ENCODE measurements at places on chromosomes 1 and 21.

DNA sequence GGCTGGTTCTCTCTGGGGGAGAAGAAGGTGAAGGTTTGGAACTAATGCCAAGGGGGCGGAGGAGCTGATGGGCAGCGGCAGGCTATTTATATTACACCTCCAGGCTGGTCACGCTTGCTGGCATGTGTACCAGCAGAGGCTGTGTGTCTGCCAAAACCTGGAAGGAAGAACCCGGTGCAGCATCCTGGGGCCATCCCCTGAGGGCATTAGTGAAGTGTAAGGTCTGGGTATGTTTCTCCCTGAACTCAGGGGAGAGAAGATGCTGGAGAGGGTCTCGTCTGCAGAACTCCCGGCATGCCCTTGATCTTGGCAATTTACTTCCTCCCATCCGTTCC is 5.3 kb downstream of the DISP3 start:
- no peak for DNase-seq
- H3K4me1 ChIP-seq = peaks cover 6% of the 10 kb centered on the region
- peaks cover 52% of the 10 kb centered on the region for H3K27me3 ChIP-seq

DNA sequence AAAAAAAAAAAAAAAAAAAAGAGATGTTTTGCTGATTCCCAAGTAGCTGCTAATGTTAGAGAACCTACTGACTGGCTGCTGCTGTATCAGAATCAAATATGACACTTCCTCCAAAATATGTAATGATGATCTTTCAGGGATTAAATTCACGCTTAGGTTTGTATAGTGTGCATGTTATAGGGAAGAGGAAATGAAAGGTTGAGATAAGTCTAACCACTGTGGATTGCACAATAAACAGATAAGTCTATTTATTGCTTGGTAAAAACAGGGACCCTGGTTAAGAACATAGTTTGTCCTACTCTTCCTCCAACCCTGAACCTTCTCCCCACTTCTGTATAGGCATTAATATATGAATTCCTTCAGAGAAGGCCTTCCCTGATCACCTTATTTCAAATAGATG is 13.2 kb downstream of the RC3H1 start:
- no peaks in the 10 kb centered on the region for H3K27me3 ChIP-seq
- no peak overlapping the region for H3K4me3 ChIP-seq
- DNase-seq = no peak
- H3K27ac ChIP-seq = no peak overlapping the region

DNA sequence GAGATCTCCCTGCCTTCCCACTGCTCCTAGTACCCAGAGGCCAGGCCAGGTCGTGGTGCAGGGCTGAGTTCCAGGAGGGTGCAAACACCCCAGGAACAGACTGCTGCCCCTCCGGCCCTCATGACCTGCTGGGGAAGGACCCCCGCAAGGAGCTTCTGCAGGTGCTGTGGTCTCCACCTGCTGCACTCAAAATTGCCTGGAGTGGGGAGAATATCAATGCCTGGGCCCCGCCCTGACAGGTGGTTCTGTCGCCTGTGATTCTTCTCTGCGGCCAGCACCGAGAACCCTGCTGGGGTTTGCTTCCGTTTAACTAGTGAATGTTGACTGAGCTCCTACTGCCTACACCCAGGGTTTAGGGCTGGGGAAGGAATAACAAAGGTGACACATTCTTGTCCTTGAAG is 2.1 kb upstream of the TFF3 start:
- H3K36me3 ChIP-seq = no peaks in the 10 kb centered on the region
- H3K27ac ChIP-seq = no peak overlapping the region
- peaks cover 5% of the 10 kb centered on the region for H3K4me1 ChIP-seq
- no peak for DNase-seq
- no peaks in the 10 kb centered on the region for H3K27me3 ChIP-seq

DNA sequence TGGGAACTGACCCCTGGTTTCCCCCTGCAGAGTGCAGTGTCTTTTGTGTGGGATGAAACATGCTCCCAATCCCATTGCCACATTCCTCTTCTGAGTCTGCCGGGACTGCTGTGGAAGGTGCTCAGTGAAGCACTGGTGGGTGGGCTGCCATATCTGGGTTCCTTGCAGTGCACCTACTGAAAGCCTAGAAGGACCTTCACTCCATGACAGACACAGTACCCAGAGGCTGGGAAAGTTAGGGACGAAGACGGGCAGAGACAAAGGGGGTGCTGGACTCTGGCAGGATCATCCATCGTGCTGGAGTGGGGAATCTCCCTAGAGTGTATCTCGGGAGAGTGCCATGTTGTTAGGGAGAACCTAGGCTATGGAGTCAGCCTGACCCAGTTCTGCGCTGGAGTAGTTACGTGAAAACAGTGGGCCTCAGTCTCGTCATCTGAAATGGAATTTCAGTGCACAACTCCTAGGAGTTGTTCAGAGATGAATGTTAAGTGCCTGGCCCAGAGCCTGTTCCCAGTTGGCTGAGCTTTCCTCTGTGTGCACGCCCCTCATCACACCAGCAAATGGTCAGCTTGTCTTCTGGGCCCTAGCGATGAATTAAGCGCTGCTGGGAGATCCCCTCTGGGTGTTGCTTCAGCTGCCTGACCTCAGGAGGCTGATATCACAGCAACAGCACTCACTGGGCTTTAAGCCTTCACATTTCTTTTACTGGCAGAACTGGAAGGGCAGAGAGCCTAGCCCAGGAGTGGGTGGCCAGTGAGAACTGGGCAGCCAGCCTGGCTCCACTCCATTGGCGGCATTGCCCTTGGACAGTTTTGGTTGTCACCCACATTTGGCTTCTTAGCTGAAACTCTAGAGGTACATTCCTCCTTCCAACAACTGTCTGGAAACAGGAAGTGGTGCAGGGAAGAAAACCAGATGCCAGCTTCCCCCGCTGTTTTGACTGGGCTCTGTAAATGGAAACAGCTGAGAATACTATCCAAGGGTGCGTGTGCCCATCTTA is 479.8 kb upstream of the VAMP3 start:
- H3K36me3 ChIP-seq = no peaks in the 10 kb centered on the region
- no peak overlapping the region for H3K4me3 ChIP-seq
- no peaks in the 10 kb centered on the region for H3K4me1 ChIP-seq
- H3K27ac ChIP-seq = no peak overlapping the region
- no peak for DNase-seq

GRCh38 chr1:204080163-204080903 is 7.4 kb downstream of the SOX13 start:
- peaks cover 40% of the 10 kb centered on the region for H3K27me3 ChIP-seq
- DNase-seq = no peak
- no peak overlapping the region for H3K4me3 ChIP-seq
- H3K36me3 ChIP-seq = no peaks in the 10 kb centered on the region
- H3K4me1 ChIP-seq = peaks cover under 1% of the 10 kb centered on the region

DNA sequence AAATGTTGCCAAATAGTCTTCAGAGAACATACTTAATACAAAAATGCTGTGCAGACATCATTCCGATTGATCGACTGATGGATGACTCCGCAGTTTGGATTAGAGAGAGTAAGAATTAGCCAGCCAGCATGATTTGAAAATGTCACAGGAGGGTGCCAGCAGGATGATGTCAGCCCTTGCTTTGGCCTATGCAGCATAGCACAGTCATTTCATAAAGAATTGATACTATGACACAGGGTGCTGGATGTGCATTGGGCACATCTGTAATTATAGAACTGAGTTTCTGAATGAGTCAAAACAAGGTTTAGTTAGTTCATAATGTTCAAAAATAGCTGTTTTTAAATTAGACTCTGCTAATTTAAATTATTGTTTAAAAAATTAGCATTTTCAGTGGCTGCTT is 21.6 kb upstream of the TRAF5 start:
- peaks cover 23% of the 10 kb centered on the region for H3K36me3 ChIP-seq
- peak overlapping the region; percentile 57 for H3K27ac ChIP-seq
- no peak overlapping the region for H3K4me3 ChIP-seq
- H3K4me1 ChIP-seq = peaks cover 27% of the 10 kb centered on the region

GRCh38 chr1:181989261-181989920 is 72.1 kb downstream of the ZNF648 start:
- H3K36me3 ChIP-seq = no peaks in the 10 kb centered on the region
- peaks cover 17% of the 10 kb centered on the region for H3K27me3 ChIP-seq
- H3K4me1 ChIP-seq = no peaks in the 10 kb centered on the region
- DNase-seq = no peak

GRCh38 chr1:32406629-32407111 is 12.4 kb upstream of the BSDC1 start:
- no peak overlapping the region for H3K27ac ChIP-seq
- H3K4me3 ChIP-seq = no peak overlapping the region
- DNase-seq = no peak
- H3K4me1 ChIP-seq = no peaks in the 10 kb centered on the region
- H3K27me3 ChIP-seq = no peaks in the 10 kb centered on the region
- H3K36me3 ChIP-seq = no peaks in the 10 kb centered on the region

DNA sequence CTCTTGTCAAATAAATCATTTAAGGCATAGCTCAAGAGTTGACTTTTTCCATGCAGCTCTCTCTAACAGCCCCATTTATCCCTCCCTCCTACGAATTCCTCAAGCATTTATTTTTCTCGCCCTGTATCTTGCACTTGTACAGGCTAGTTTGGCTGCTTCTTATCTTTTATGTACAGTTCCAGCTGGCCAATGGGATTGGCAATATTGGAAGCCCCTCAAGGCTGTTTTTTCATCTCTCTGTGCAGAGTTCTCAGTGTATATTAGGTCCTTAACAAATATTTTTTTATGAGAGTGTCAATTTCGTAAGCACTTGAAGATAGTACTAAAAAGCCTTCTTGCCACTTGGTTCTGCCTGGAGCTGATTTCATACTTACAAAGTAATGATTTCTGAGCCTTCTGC is 356.0 kb downstream of the ST6GALNAC3 start:
- H3K4me3 ChIP-seq = no peak overlapping the region
- no peaks in the 10 kb centered on the region for H3K36me3 ChIP-seq
- H3K27ac ChIP-seq = no peak overlapping the region
- peaks cover 3% of the 10 kb centered on the region for H3K4me1 ChIP-seq

- no peak overlapping the region for H3K27ac ChIP-seq
- DNase-seq = no peak
- no peak overlapping the region for H3K4me3 ChIP-seq
- peaks cover 6% of the 10 kb centered on the region for H3K4me1 ChIP-seq
- no peaks in the 10 kb centered on the region for H3K27me3 ChIP-seq
Measured at GRCh38 chr1:167922611-167923074, 8.7 kb upstream of the ADCY10 start.

GRCh38 chr21:25646474-25646873 is 7.4 kb downstream of the JAM2 start:
- no peak overlapping the region for H3K27ac ChIP-seq
- no peaks in the 10 kb centered on the region for H3K36me3 ChIP-seq
- DNase-seq = no peak
- no peaks in the 10 kb centered on the region for H3K27me3 ChIP-seq

DNA sequence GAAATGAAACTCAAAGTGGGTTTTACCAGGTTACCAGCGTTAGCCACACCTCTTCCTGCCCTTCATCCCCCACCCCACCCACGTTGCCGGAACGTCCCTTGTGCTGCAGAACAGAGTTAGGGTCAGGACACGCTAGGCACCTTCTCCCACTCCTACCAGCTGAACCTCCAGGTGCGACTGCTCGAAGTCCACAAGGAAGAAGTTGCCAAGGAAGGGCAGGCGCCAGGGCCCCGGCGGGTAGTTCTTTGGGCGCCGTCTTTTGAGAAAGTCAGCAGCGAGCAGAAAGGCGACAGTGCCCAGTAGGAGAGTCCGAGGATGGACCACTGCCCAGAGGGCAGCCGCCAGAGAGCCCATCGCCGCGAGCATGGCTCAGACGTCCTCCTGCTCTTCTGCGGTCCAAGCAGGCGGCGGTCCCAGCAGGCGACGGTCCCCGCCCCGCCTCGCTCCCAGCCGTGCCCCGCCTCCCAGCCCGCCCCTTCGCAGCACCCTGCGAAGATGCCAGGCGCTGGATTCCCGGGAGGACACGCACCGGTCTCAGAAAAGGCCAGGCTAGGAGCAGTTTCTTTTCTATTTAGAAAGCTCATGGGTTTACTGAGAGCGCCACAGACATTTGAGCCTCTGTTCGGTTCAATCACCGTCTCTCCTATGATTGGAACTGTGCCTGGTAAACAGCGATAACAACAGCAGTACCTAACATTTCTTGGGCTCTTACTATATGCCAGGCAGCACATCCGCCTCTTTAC is at the start of gene CYP2J2:
Gene CYP2J2 (minus strand): TSS at position 393 of the 743 bp plus-strand sequence. CDS start 27 bp downstream, at position 366.
- peak within 1 kb of the TSS; percentile 50 for H3K27ac ChIP-seq
- H3K4me1 ChIP-seq = peaks cover 11% of the 10 kb centered on the region
- H3K4me3 ChIP-seq = peak within 1 kb of the TSS; percentile 73
- peak; percentile 50 for DNase-seq
- peaks cover 8% of the 10 kb centered on the region for H3K36me3 ChIP-seq

GRCh38 chr1:21436488-21437340 is 3.2 kb upstream of the NBPF3 start:
- H3K36me3 ChIP-seq = no peaks in the 10 kb centered on the region
- peaks cover 9% of the 10 kb centered on the region for H3K27me3 ChIP-seq
- H3K4me1 ChIP-seq = peaks cover 20% of the 10 kb centered on the region
- no peak overlapping the region for H3K27ac ChIP-seq

DNA sequence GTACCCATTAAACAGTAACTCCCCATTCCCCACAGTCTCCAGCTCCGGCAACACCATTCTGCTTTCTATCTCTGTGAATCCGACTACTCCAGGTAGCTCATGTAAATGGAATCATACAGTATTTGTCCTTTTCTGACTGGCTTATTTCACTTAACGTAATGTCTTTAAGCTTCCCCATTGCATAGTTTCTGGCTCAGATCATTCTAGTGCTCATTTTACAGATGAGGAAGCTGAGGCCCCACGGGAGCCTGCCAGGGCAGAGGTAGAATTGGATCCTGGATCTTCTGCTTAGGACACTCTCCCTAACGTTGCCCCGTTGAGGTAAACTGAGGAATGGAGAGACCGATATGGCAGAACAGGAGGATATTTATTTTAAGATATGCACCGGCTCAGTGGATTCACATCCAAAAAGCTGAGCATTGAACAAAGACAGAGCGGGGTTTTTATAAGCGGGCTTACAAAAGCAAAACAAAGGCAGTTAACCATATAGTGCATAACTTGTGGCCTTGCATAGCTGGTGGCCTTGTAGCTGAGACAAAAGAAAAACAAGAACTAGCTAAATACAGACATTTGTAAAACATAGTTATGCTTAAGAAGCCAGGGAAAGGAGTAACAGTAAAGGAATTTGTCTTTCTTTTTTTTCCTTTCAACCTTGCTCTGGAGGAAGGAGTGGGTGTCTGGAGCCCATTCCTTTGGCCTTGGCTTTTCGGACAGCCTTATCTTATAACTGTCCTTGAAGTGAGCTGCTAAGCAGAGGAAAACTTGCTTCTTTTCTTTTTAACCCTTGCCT is 15.3 kb upstream of the KLHDC8A start:
- peaks cover 11% of the 10 kb centered on the region for H3K4me1 ChIP-seq
- no peak overlapping the region for H3K4me3 ChIP-seq
- no peak overlapping the region for H3K27ac ChIP-seq
- peaks cover 25% of the 10 kb centered on the region for H3K27me3 ChIP-seq
- DNase-seq = no peak

- DNase-seq = no peak
- H3K36me3 ChIP-seq = no peaks in the 10 kb centered on the region
- peaks cover 3% of the 10 kb centered on the region for H3K27me3 ChIP-seq
- no peak overlapping the region for H3K27ac ChIP-seq
- no peaks in the 10 kb centered on the region for H3K4me1 ChIP-seq
Measured at GRCh38 chr1:158002631-158003405, 9.4 kb downstream of the KIRREL1 start.

GRCh38 chr1:33429856-33430691 is 821 bp downstream of the PHC2 start:
- H3K27ac ChIP-seq = no peak overlapping the region
- H3K4me3 ChIP-seq = no peak overlapping the region
- peaks cover 4% of the 10 kb centered on the region for H3K27me3 ChIP-seq
- peak; percentile 17 for DNase-seq

- peaks cover 19% of the 10 kb centered on the region for H3K36me3 ChIP-seq
- DNase-seq = no peak
- H3K4me3 ChIP-seq = no peak overlapping the region
- no peaks in the 10 kb centered on the region for H3K27me3 ChIP-seq
Measured at GRCh38 chr1:205098242-205098641, 14.0 kb upstream of the TMEM81 start.

GRCh38 chr1:233240829-233241682 is 54.5 kb downstream of the PCNX2 start:
- H3K27me3 ChIP-seq = no peaks in the 10 kb centered on the region
- no peak overlapping the region for H3K4me3 ChIP-seq
- H3K27ac ChIP-seq = no peak overlapping the region
- DNase-seq = no peak
